ENCODE measurements at places on chromosomes 6 and 20. TPM values are rescaled to one million over a fixed set of nuclear protein-coding genes. Genes with fewer than 3 reads are reported as not detected.
A peak's percentile ranks its signal among the peaks of the same experiment; 100 is the strongest.

The EMILIN3 gene
- total RNA-seq: 3.5 TPM

GRCh38 chr6:120903836-120904235 lies 430.4 kb downstream of the TBC1D32 start:
- DNase-seq: no peak

DNA sequence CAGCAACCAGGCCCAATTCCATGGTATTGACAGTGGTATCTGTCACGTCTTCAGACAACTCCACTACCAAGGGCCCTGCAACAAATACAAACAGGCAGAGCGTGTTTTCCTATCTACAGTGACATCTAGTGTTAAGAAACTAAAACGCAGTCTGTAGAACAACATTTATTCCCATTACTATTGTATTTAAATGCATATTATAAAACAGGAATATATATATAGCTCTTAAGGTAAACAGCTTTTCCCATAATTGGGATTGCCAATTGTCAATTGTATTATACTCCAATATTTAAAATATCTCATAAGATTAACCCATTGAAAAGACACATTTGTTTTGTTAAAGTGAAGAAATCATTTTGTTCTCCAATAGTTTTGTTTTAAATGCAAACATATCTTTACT lies 97.2 kb downstream of the KIF16B start:
- no peak for DNase-seq

DNA sequence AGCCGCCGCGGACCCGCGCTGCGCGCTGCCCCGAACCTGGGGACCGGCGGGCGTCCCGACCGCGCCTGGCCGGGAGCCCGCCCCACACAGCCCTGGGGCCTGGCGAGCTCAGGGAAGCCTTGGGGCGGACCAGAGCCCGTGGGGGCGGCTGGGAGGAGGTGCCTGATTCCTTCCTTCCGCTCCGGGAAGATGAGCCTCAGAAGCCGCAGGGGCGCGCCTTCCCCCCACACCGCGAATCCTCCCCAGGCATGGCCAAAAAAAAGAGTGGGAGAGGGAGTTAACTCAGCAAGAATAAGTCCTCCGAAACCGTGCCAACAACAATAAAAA lies at the start of gene CBLN4:
Gene CBLN4 (minus strand): TSS at position 131 of the 327 bp plus-strand sequence. CDS start 1,348 bp downstream, outside the sequence.
- DNase-seq: peak; percentile 64

DNA sequence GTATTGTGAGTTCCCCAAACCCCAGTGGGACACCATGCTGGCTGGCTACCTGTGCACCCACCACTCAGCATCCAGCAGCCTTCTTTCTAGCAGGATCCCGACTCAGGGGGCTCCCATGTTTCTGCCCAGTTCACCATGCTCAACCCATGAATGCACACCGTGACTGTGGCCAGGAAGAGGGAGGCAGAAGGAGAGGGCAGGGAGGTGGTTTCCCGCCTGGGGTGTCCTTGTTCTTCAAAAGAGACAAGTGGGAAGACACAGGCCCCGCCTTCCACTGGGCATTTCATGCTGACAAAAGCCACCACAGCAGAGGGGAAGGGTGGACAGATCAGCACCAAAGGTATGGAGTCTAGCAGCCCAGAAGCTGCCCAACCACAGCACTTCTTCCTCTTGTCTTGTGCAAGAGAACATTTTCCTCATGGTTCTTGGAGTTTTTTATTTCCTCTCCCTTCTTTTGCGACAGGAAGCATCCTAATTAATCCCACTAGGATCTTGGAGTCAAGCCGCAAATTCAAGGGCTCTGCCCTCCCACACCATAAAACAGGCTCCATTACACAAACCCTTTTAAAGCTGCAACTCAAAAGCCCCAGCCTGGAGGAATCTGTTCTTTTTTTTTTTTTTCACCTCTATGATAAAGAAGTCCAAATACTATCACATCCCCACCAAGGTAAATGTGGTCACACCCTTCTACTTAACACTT lies 13.5 kb upstream of the ANKRD60 start:
- DNase-seq: no peak
